ENCODE measurements at places on chromosomes 5 and 9. TPM values are rescaled to one million over a fixed set of nuclear protein-coding genes. Genes with fewer than 3 reads are reported as not detected.
A peak's percentile ranks its signal among the peaks of the same experiment; 100 is the strongest.

The PLAC8L1 gene
- total RNA-seq: not detected

GRCh38 chr9:134602547-134603362, 38.8 kb upstream of the COL5A1 start:
- peak; percentile 100 for DNase-seq

The PCDHGC3 gene
- 46.6 TPM for total RNA-seq

GRCh38 chr9:114034196-114034595, 43.9 kb downstream of the AMBP start:
- no peak for DNase-seq

- no peak for DNase-seq
Measured at GRCh38 chr9:68488126-68488525, 52.6 kb downstream of the TMEM252 start.

Measured in A172 (cell line).